ENCODE measurements at places on chromosomes 5 and 9.

DNA sequence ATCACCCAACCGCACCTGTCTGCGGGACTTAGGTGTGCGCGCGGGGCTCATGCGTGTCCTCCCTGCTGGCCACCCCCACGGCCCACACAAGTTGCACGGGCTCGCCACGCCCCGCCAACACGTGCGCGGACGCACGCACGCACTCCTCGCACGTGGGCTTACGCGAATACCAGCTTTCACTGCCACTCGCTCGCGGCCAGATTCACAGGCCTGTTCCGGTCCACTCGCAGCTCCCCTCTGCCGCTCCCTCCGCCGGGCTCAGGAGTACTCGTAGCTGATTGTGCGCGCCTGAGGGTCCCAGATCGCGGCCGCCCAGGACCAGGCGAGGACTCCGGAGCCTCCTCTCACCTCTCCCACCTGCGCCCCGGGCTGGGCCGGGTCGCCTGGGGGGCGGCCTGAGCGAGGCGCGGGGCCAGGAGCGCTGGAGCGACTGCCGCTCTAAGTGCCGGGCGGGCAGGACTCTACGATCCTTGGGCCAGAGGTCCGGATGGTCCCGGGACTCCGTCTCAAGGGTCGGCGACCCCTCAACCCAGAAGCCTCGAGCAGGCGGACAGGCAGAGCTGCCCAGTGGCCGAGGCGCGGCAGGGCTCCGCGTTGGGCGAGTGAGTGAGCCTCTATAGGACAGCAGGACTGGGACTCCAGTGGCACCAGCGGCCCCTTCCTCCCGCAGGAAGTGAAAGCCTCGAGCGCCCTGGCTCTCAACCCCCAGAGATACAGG is 3.4 kb downstream of the PCDHGC5 start:
- DNase-seq = no peak

DNA sequence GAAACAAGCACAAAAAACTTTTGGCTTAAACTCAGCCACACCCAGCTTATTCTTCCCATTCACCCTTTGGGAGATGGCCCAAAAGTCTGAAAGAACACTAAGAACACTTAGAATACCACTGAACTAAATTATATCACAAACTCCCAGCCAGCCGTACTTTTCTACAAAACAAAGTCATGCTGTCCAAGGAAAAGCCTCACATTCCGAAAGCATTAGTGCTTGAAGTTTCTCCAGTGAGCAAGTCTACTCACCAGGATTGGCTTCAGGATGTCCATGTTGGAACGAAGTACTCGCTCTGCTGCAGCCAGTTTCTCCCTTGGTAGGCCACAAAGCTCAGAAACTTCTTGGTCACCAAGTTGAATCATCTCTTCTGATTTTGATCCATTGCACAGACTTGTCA is 69.7 kb downstream of the ABCA1 start:
- DNase-seq = no peak

GRCh38 chr9:134770972-134771971 is 109.3 kb upstream of the FCN2 start:
- no peak for DNase-seq

- no peak for DNase-seq
These were observed 200.6 kb downstream of the ARL15 start for GRCh38 chr5:54109626-54110330.

- DNase-seq = no peak
These were observed 222.3 kb upstream of the KIF2A start for GRCh38 chr5:62083661-62084060.

GRCh38 chr9:136764301-136764891 is at the start of gene LCN15:
TSS of gene LCN15 (minus strand) at chr9:136764518. CDS start at chr9:136764488, 30 bp downstream.
- DNase-seq = no peak

DNA sequence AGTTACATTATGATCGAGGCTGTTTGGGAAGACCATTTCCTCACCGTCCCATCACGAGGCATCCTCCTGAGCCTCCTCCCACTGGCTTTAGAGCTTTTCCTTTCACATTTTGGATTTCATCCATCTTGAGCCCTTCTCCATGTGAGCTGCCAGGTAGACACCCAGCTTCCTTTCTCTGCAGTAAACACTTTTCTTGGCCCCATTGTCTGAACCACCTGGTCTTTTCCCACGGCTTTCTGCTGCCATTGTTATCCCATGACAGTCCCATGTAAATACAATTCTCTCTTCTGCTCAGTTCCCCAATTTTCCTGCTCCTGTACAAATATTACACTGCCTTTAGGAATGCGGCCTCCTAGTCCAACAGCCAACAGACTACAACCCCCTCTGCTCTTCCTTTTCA is 24.1 kb downstream of the UBE2QL1 start:
- DNase-seq = no peak

DNA sequence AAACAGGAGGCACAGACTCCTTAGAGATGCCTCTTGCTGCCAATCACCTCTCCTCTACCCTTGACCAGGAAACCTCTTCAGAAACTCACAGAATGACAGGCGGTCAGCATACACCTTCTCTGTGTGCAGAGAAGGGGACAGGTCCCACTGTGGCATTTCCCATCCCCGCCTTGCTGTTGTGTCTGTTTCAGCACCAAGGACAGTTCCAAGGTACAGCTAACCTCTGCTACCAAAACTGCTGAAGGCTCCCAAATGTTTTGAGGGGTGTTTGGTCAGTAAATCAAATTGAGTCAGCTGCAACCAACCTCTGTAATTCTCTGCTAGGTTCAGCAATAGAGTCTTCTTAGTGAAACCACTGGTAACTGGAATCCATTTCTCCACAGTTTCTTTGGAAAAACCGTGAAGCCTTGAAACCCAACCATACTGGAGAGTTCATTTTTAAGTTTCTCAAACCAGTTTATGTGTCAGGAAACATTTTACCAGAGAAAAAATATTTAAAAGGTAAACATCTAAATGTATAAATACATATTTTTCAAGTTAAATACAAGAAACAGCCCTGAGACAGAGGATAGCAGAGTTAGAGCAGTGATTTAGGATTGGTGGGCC is 122.0 kb downstream of the DRD1 start:
- no peak for DNase-seq

DNA sequence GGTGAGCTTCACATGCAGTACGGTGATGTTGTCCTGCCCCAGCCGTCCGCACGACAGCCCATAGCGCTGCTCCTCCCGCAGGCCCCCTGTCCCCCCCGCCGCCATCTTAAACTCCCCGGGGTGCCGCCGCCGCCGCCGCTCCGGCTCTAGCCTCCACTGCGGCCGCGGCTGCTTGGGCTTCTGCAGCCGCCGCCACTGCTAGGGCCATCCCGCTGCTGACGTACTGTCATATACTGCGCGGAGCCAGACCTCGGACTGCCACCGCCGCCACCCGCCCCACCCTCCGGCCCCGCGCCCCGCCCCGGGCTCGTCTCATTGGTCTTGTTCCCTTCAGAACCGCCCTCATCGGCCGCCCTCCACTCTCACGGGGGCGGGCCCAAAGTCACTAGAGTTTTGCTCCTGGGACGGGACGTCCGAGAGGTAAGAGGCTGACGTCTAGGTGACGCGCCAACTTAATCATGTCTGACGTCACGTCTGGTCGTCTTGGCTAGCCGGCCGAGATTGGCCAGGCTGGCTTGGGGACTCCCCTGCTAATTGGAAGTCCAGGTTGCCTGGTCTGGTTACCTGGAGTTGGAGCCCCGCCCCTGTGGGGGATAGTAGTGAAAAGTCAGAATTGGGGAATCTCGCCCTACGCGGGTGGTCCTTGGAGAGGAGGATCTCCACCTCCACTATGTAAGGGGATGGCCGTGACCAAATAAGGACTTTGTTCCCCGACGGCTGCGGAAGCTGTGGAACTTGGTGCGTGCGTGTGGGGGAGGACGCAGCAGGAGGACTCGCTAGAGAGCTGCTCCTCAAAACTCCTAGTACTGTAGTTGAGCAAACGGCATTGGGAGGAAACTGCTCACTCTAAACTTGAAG is at the start of gene ELL2:
Gene ELL2 (minus strand): TSS at position 235 of the 858 bp plus-strand sequence. CDS start 130 bp downstream, at position 105.
- DNase-seq = peak; percentile 99

DNA sequence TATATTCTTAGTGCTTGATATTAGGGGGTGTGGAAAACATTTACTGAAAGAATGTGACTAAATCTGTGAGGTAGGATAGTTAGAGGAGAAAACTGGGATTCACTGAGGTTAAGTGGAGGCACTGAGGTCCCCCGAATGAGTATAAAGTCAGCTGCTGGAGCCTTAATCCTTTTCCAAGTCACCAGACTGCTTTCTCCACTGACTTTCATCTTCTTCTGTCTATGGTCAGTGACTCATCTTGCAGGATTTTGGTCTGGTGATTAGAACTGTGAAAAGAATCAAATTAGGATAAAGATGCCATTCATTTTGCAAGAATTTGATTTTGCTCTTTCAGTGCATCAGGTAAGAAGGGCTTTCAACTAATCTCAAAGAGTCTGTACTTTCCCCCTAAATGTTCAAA is 89.3 kb upstream of the ALDH1A1 start:
- DNase-seq = no peak

GRCh38 chr5:163269624-163270023 is 167.8 kb upstream of the CCNG1 start:
- DNase-seq = no peak

DNA sequence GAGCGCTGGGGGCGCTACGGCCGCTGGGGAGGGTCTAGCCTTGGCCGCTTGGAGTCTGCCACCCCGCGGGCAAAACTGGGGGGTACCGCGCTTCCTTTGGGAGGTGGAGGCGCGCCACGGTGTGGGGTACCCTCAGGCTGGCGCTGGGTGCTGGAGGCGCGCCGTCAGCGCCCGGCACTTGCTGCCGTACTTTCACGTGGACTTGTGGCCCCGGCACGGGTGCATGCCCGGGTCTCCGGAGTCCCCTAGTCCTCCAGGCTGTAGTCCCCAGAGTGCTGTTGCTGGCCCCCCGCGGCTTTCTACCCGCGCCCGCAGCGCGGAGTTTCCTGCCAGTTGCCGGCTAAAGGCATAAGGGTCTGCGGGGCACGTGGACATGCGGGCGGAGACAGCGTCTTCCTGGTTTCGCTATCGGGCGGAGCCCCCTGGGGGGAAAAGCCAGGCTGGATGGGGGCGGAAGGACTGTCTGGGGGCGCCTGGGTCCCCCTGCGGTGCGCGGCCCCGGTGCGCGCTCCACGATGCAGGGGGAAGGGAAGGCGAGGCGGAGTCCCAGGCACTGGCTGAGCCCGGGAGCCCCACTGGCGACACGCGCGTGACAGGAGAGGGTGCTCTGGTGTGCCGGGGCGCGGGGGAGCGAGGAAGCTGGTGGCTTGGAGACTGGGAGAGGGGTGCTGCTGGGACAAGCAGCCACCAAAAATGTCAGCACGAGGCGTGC is 666 bp downstream of the PPARGC1B start:
- no peak for DNase-seq

Measured in esophagus squamous epithelium (tissue), 5 donors.